Tibial nerve (tissue), 4 donors: ENCODE measurements at places on chromosomes 4 and X. TPM values are rescaled to one million over a fixed set of nuclear protein-coding genes. Genes with fewer than 3 reads are reported as not detected.

NSUN7 gene
- total RNA-seq: 3.1 TPM

ZAR1 gene
- total RNA-seq: not detected

CA5B gene
- 10.0 TPM for total RNA-seq

CXCL1 gene
- 1.3 TPM for total RNA-seq

FAM193A gene
- total RNA-seq: 35.4 TPM

GAB3 gene
- 5.5 TPM for total RNA-seq

GRCh38 chr4:170227928-170228327 is 138.2 kb upstream of the AADAT start:
- DNase-seq: no peak

- DNase-seq: no peak
Measured at GRCh38 chr4:100566396-100566795, 48.6 kb upstream of the EMCN start.

GRCh38 chr4:3473181-3473950 is 10.3 kb downstream of the DOK7 start:
- no peak for DNase-seq

DNA sequence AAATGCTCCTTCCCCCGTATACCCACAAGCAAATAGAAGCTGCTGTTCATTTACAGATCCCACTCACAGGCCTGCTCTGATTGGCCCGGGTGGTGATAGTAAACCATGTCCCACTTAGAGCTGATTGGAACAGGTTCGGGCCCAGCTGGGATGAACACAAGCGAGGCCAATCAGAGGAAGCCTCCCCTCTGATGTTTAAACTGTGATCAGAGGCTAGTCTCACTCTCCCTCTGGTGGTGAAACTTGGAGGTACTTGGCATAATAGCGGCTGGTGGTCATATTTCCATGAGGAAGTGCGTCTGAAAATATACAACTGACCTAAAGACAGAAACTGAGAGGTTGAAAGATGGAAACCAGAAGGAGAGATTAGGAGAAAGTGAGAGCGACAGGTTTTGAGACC is 51.5 kb upstream of the TRPC3 start:
- DNase-seq: no peak

DNA sequence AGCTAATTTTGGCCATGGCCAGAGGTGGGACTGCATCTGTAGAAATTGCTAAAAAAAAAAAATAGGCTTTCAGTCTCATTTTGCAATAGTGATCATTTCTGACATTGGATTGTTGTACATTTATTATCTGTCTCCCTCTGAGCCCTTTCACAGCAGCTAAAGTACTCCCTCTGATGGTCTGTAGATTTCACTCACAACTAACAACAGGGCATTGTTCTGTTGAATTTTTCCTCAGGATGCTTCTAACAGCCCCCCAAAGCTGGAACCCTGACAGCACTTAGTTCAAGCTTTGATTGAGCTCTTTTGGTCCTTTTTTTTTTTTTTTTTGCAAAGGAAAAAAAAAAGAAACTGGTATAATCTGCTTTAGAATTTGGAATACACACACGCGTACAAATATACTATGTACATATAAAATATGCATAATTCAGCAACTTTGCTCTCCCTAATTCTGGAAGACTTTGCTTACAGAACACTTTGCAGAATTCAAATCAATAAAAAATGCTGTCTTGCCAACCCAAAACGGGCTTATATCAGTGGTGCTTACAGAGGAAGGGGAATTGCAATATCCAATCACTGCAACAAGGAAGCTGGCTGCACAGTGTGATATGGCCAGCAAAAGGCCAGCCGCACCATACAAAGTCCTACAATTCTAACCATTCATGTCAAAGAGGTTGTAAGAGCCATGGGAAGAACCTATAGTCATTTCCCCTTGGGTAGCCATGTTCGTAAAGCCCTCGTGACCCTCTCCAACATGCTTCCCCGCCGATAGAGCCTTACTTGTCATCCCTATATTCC is 406.4 kb downstream of the SMARCA1 start:
- DNase-seq: no peak
